NCI-H510A (cell line): ENCODE measurements at places on chromosomes 13 and 19.

- DNase-seq = no peak
Observed at GRCh38 chr13:46961719-46962118, 64.9 kb upstream of the HTR2A start.

- DNase-seq = no peak
Observed at GRCh38 chr19:19319732-19320360, 463 bp downstream of the SUGP1 start.

- DNase-seq = peak; percentile 19
Observed at GRCh38 chr13:99307648-99308339, 595 bp upstream of the GPR183 start.

GRCh38 chr13:37023871-37024270 is 23.3 kb downstream of the EXOSC8 start:
- DNase-seq = no peak

- DNase-seq = no peak
Observed at GRCh38 chr19:10884274-10884673, 12.9 kb downstream of the CARM1 start.

DNA sequence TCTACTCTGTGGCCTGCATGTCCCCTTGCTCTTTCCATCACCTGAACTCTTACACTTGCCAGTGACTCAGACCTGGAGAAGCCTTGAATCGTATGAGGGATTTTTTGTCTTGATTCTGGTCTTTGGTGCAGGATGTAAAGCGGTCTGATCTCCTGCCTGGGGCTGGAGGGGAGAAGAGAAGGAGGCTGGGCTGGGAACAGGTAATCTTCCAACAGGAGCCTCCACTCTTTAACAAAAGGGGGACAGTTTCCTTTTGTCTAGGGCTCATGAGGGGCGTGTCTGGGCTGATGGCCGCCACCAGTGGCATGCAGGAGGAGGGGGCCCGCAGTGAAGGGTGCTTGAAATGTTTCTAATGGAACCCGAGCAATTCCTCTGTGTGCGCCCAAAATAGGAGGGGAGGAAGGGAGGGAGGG is 24.7 kb downstream of the NFIX start:
- no peak for DNase-seq

- DNase-seq = peak; percentile 91
Observed at GRCh38 chr19:49691243-49692146, 579 bp downstream of the CPT1C start.

DNA sequence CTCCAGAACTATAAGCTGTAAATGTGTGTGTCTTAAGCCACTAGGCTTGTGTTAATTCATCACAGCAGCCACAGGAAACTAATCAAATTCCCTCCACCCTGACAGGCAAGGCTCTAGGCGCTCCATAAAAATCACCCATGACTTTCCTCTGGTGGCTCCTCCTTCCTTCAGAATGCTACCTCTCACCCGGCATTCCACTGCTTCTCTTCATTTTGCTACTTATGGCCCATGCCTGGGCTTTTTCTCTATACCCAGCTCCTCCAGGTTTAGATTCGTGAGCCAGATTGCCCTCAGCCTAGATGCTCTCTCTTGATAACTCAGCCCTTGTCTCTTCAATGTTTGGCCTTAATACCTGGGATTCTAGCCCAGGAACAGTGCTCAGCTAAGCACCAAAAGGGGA is 36.4 kb upstream of the MBNL2 start:
- no peak for DNase-seq

GRCh38 chr13:28267497-28267896 is 129.2 kb downstream of the PAN3 start:
- DNase-seq = no peak

DNA sequence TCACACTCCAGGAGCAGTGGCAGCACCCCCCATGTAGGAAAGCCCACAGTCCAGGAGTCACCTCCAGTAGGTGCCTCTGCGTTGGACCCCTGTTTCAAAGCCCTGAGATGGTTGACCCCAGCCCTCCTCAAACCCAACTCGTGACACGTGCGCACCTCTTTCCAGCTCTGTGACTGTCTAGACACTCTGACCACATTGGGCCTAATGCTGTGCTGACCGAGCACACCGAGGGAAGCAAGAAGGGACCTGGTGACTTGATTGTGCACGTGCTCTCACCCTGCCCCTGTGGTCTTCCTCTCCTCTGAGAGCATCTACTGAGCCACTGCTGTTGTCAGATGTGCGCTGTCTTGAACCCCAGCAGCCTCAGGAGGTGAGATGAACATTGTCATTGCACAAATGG is 22.9 kb upstream of the SLC35E1 start:
- no peak for DNase-seq

DNA sequence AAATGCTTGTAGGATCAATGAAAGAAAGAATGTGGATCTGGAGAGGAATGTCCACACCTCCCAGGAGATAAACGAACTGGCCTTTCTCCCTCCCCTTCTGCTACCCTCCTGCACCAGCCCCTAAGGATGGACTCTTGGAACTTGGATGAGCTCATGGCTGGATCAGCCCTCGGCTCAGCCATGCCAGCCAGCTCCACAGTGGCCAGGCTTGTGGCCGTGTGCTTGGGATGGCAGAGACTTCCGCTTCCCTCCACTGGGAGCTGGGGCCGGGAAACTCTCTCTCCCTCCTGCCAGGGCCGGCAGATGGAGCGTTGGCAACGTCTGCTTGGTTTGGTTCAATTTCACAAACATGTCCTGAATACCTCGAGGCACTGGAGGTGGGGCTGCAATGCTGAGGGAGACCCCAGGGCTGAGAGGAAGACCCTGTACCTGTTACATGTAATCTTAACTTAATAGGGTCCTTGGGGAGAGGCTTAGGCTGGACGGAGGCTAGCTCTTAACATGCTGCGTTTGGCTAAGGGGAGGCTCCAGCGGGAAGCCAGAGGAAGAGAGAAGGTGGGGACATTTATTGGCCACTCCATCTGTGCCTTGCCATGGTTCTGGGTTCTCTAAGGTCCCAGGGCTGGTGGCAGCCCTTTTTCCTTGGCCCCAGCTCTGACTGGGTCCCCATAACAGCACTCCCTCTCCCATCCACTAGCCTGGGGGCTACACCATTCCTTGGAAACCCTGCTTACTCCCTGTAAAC is 152.5 kb downstream of the IER2 start:
- DNase-seq = no peak

GRCh38 chr13:58461217-58461616 is 829.7 kb downstream of the PCDH17 start:
- DNase-seq = no peak

- no peak for DNase-seq
Observed at GRCh38 chr13:86085890-86086289, 286.7 kb upstream of the SLITRK6 start.

GRCh38 chr13:114282041-114282670 is 755 bp downstream of the UPF3A start:
- no peak for DNase-seq
